Fibroblast of skin of back (primary cell): ENCODE measurements at places on chromosomes 13 and 19.

DNA sequence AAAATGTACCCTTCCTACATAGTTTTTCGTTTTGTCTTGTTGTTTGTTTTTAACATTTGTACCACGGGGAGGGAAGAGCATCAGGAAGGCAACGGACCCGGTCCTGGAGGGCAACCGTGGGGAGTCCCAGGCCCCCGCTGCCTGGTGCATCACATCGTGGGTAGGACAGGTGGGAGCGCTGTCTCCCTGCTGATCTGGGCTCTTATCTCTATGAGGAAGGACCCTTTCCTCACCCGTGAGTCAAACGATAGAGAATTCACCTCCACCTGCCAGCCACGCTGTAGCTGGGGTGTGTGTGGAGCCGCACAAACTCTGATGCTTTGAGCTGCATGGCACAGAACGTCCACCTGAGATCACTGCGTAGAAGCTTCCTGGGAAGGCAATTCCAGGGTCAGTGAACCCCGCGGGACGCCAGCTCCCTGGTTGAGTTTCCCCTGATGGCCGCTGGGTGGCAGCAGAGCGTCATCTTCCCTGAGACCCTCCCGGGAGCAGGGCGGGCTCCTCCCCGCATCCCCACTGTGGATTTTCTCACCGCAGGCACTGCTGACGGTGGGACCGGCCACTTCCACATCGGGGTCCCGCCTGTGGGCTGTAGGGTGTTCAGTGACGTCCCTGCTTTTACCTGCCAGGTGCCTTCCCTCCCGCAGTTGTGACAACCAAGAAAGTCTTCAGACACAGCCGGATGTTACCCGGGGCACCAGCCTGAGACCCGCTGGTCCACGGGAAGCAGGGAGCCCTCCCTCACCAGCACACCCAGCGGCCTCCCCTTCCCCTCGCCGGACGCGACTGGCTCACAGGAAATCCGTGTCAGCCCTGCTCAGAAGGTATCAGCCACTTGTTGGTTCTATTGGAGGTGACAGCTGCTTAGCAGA lies 54.7 kb downstream of the ZNF787 start:
- peak; percentile 42 for DNase-seq

- DNase-seq = no peak
Observed at GRCh38 chr13:87680298-87680697, 9.1 kb downstream of the SLITRK5 start.

DNA sequence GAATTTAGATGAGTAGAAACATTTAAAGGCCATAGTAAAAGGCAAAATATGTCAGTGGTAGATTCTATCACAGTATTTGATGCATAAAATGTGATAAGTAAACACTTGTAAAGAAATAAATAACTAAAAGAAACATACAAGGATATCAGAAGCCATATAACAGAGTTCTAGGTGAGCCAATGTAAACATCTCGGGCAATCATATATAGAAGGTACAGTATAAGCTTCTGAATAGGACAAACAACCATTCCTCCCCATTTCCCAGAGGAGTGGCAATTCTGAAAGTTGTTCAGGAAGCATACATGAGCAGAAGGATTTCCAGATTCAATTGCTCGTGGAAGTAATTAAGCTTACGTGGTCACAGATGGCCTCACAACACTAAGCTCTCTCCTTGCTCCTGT lies 267.3 kb downstream of the LHFPL6 start:
- DNase-seq = no peak

DNA sequence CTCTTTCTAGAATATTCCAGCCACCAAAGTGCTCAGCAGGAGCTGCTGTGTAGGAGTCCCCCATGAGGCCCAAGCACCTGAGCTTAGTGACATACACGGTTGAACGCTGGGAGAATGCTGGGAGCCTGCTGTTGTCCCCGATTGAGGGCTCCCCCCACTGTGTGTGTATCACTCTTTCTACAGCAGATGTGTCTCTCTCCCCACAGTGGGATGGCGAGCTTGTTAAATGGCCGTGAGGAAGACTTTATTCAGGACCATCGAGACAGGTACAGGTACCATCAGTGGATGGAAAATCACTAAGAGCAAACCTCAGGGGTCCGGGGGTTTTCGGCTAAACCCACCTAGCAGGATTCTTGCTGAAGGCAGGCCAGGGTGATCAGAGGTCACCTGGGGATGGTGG lies 22.7 kb downstream of the EPN1 start:
- no peak for DNase-seq
